ENCODE measurements at places on chromosomes 5 and 9. TPM values are rescaled to one million over a fixed set of nuclear protein-coding genes. Genes with fewer than 3 reads are reported as not detected.

ARL14EPL gene
- total RNA-seq = not detected

SPINK6 gene
- not detected for total RNA-seq

MLANA gene
- not detected for total RNA-seq

PIP5KL1 gene
- total RNA-seq = 3.3 TPM

CBY3 gene
- not detected for total RNA-seq
